ENCODE measurements at places on chromosomes 1 and 21.
A peak's percentile ranks its signal among the peaks of the same experiment; 100 is the strongest.

DNA sequence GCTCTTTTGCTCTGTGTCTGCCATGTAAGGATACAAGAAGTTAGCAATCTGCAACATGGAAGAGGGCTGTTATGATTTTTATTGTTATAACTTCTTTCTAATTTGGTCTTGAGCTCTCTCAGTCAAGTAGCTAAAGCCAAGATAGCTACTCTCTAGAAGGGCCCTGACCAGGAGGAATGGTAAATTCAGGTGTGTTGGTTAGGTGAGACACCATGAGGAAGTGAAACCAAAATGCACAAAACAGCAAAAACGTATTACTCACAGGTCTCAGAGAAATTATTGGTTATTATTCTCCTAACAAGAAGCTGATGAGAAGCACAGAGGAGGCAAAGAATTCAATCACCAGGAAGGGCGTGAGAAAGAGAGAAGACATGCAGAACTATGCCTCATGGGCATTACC, 51.8 kb upstream of the INSL5 start:
- no peak for DNase-seq

GRCh38 chr1:159923203-159924024, 1.9 kb downstream of the TAGLN2 start:
- DNase-seq: peak; percentile 96

GRCh38 chr1:18766328-18766727, 93.1 kb downstream of the TAS1R2 start:
- no peak for DNase-seq

DNA sequence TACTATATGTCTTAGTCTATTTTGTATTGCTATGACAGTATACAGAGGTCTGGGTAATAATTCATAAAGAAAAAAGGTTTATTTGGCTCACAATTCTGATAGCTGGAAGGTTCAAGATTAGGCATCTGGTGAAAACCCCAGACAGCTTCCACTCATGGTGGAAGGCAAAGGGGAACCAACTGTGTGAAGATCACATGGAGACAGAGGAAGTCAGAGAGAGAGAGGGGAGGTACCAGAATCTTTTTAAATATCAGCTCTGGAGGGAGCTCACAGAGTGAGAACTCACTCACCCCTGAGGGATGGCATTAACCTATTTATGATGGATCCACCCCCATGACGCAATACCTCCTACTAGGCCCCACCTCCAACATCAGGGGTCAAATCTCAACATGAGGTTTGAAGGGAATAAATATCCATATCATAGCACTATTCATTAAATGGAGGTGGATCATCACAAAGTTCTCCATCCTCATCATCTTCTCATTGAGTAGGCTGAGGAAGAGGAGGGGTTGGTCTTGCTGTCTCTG, 290.5 kb downstream of the DSCAM start:
- no peak for DNase-seq

DNA sequence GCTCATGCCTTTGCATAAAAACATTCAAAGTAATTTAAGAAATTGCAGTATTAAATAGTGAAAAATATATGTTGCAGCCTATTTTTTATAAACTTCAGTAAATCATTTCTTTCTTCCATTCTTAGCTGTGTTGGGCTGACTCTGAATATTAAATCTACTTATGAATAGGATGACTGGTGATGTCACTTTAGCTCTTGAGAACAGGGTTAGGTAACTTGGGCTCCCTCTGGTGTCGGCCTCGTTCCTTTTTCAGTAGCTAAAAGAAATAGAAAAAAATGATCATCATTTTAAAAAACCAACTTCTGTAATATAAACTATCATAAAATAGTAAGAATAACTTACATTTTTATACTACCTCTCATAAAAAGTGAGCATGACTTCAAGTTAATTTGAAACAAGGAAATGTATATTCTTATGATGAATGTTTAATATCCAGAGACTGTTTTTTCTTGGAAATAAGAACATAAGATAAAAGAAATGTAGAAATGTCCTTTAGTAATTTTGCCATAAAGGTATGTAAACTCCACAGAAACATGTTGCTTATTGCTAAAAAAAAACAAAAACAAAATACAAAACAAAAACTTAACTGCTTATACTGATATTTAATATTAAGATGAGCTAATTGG, 26.8 kb upstream of the NCAM2 start:
- no peak for DNase-seq

GRCh38 chr1:184329245-184329953, 57.4 kb upstream of the C1orf21 start:
- no peak for DNase-seq

DNA sequence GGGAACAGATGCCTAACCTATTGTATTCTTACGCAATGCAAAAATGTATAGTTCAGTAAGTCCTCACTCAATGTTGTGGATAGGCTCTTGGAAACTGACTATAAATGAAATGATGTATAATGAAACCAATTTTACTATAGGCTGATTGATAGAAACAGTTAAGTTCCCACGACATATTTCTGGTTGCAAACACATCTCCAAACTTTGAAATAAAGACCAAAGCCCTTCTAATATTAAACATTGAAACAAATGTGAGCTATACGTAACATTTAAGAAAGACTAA, 29.1 kb downstream of the MAP3K21 start:
- DNase-seq: no peak

- DNase-seq: no peak
Observed at GRCh38 chr1:243420946-243421685, 165.3 kb downstream of the SDCCAG8 start.

DNA sequence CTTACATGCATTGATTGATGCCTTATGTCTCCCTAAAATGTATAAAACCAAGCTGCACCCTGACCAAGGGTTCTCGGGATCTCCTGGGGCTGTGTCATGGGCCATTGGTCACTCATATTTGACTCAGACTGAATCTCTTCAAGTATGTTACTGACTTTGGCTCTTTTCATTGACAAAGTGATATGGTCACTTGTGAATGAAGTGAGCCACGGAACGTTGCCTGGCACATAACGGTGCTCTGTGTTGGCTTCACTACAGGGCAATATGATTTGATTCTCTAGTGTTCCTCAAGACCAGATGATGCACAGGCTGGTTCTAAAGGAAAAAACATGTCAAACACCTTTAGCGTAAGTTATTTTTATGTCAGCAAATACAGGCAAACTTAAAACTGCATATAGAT, 11.4 kb upstream of the IL10RB start:
- DNase-seq: no peak

GRCh38 chr1:16921391-16922185, at the start of gene CROCC:
TSS of gene CROCC (plus strand) at chr1:16921931. CDS start at chr1:16922019, 88 bp downstream.
- no peak for DNase-seq

DNA sequence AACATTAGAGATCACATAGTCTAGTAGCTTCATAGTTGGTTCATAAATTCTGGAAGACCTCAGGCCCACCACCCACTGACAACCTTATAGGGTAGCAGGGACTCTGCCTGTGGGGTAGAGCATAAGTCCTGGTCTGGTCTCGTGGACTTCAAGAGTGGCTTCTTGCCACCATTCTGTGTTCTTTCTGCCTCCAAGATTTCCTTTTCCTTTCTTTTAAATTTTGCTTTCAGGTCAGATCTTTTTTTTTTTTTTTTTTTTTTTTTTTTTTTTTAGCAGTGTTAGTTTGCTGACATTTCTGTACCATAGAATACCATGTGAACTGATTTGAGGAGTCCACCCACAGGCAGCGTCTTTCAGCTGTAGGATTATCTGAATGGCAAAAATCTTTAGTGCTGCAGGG, 28.5 kb downstream of the MTR start:
- no peak for DNase-seq

DNA sequence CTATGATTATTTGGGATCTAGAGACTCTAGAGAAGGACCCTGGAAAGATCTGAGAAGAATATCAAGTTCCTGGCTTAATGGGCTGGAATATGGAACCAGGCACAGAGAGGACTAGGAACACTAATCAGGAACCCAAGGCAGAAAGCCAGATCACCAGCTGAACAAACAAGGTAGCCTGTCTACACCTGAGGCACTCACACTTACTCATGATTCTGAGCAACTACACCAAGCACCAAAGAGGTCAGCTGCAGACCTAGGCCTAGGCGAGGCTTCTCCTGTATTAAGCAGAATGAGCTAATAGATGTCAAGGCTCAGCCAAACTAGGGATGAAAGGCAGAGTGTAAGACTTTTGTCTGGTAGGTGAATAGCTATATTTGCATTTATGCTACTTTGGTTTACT, 368.1 kb downstream of the LTN1 start:
- no peak for DNase-seq
